Activated T-helper 17 cell treated with anti-CD3 and anti-CD28 coated beads, Interleukin-2, amount 50 U/mL, for 72 hours (primary cell): ENCODE measurements at places on chromosomes 7 and 10.
A peak's percentile ranks its signal among the peaks of the same experiment; 100 is the strongest.

DNA sequence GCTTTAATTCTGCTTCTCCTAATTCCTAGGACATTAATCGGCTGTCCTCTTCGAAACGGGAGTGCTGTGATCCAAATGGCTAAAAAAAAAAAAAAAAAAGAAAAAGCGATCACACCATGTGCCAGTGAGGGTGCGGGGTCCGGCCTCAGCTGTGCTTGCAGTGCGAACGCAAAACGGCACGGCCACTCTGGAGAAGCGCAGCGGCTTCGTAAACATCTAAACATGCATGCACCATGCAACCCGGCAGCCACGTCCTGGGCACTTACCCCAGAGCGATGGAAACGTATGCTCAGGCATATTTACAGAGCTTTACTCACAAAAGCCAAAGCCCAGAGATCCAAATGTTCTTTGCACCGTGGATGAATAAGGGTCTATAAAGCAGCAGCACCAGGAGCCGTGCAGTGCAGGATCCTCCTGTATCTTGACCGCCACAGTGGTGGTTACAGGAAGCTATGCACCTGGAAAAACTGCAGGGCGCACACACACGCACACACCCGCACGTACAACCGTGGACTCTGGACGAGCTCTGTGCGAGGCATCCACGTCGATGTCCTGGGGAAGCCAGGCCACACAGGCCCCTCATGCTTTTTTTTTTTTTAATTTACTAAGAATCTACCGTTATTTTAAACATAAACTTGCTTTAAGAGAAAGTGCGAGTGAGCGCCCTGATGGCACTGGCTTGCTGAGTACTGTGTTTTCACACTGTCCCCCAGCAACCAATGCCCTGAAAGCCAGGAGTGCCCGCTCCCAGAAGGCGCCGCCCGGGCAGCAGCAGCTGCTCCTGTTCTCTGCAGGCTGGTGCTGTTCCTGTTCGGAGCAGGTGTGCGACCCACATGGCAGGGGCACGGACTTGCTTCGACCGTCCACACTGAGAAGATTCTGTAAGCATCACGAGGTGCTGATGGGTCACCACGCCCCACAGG, 25.0 kb downstream of the GPER1 start:
- no peak for ATAC-seq

- no peak for ATAC-seq
Measured at GRCh38 chr7:87322912-87323311, 22.6 kb upstream of the CROT start.

- no peak for ATAC-seq
Measured at GRCh38 chr7:28862595-28863272, 95.4 kb downstream of the TRIL start.

GRCh38 chr10:70481831-70482530, 3.4 kb downstream of the PALD1 start:
- no peak for ATAC-seq

GRCh38 chr7:14115701-14116100, 126.2 kb upstream of the ETV1 start:
- no peak for ATAC-seq

DNA sequence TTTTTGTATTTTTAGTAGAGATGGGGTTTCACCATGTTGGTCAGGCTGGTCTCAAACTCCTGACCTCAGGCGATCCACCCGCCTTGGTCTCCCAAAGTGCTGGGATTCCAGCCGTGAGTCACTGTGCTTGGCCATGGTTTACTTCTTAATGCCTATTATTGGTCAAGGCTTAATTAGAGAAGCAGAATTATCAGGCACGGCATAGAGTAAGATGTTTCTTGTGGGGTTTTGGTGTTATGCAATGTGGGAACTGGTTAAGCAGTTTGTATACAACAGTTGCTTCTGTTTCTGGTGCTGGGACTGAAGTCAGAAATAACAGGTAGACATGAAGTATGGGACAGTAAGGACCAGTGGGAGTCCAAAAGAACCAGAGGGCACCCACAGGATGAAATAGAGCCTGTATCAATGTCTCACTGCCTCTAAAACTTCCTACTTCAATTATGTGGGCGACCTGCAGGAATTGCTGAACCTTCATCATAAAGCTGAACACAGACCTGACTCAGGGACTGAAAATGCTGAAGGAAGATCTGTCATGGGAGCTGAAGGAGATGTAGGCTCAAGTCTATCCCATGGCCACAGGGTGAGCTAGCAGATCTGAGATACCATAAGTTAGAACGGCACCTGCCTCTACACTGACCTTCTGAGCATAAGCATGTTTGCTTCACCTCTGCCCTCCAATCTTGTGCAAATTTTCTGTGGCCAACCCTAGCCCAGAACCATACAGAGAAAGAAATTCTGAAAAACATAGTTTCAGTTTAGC, 38.3 kb upstream of the VCL start:
- peak; percentile 18 for ATAC-seq

GRCh38 chr7:4849390-4849789, 12.4 kb downstream of the PAPOLB start:
- no peak for ATAC-seq
